Left ventricle myocardium inferior (tissue), 1 donor: ENCODE measurements at places on chromosomes 2 and 18. TPM values are rescaled to one million over a fixed set of nuclear protein-coding genes. Genes with fewer than 3 reads are reported as not detected.

- DNase-seq, result no peak
These were observed 36.6 kb upstream of the PRLH start for GRCh38 chr2:237529452-237530402.

GRCh38 chr18:48838921-48839818 lies 111.6 kb downstream of the SMAD7 start:
- DNase-seq, result no peak

DNA sequence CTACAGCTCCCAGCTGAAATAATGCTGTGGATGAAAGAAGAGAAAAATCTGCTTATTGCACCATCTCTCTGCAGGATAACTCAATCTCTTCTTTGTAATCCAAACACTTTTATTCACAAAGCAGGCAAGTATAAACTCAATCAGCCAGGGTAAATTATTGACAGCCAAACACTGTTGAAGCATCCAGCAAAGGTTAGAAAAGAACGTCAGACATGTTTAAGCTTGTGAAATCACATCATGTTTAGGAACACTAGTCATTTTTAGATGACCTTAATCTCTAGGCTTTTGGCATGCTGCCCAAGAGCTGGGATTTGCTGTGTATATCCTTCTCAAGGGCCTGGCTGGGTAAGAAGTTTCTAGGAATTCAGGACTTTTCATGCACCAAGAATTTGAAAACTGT lies 1148.1 kb upstream of the FANCL start:
- DNase-seq, result no peak

DNA sequence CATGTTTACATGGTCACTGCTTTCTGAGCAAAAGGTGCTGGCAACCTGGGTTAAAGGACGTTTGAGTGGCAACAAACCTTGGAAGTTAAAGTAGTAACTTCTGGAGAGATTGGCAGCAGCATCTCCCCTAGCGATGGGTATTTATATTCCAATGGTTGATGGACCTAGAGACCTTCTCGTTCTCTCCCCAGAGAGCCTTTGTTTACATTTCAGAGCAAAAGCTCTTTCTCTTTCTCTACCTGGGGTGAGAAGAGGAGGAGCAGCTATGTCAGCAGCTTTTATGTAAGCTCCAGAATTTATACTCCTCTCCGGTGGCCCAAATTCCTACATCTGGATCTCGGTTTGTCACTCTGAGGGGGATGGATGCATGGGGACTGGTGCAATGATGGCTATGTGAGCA lies 213.7 kb upstream of the ARL4C start:
- DNase-seq, result no peak

The ATRAID gene
- total RNA-seq, result 121 TPM

The AQP12B gene
- not detected for total RNA-seq

GRCh38 chr2:71299507-71299906 lies 32.1 kb upstream of the ZNF638 start:
- DNase-seq, result no peak

- DNase-seq, result no peak
These were observed 31.6 kb upstream of the TWIST2 start for GRCh38 chr2:238816291-238816690.

DNA sequence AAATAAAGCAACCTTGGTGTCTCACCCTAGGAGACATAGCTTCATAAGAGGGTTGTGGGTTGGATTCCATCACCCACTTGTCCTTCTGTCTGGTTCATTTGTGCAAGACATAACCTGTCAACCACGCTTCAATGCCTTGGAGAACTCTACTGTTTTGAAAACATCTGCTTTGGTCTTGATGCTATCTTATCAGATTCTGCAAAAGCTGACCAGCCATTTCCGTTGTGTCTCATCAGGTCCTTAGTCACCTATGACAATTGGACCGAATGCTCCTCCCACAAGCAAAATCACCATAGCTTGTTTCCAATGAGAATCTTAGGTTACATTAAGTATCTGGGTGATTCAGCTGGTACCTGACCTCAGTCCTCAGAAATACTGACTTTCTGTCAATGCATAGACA lies 35.4 kb downstream of the STAT4 start:
- DNase-seq, result no peak

The CHPF gene
- 104 TPM for total RNA-seq

DNA sequence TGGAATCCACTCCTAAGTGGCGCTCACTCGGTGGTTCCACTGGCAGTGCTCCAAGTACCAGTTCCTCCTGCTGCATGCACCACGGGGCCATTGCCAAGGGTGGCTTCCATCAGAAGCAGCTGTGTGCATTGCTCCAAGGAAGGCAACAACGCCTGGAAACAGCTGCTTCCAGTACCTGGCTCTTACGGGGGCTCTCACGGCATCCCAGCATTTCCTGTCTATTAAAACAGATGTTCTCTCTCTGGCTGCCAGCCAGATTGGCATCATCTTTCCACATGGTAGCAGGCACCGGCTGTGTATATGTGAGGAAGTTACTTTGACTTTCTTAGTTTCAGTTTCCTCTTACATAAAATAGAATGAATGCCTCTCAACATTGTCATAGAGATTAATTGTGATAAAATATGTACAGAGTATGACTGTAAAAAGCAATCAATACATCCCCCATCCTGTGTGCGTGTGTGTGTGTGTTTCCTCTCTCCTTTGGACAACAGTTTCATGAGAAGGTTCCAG lies 84.9 kb downstream of the CMPK2 start:
- DNase-seq, result peak; percentile 55

DNA sequence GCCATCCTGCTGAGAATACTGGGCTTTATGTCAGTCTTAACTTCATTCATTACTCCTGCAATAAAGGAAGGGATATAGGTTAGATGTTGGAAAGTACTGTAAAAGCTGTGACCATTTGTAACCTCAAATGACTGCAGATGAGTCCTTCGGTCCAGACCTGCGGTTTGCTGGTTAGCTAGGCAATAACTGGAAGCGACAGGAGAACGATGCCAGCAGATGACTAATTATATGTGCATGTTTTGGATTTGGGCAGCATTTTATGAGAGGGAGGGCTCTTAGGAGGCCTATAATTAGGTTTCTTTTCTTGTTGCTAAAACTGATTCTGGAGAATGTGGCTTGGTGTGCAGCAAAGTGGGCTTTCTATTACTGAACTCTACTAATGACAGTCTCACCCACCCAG lies 205.6 kb downstream of the TMEM182 start:
- no peak for DNase-seq

The GALM gene
- 14.4 TPM for total RNA-seq

The NAT8 gene
- total RNA-seq, result not detected

DNA sequence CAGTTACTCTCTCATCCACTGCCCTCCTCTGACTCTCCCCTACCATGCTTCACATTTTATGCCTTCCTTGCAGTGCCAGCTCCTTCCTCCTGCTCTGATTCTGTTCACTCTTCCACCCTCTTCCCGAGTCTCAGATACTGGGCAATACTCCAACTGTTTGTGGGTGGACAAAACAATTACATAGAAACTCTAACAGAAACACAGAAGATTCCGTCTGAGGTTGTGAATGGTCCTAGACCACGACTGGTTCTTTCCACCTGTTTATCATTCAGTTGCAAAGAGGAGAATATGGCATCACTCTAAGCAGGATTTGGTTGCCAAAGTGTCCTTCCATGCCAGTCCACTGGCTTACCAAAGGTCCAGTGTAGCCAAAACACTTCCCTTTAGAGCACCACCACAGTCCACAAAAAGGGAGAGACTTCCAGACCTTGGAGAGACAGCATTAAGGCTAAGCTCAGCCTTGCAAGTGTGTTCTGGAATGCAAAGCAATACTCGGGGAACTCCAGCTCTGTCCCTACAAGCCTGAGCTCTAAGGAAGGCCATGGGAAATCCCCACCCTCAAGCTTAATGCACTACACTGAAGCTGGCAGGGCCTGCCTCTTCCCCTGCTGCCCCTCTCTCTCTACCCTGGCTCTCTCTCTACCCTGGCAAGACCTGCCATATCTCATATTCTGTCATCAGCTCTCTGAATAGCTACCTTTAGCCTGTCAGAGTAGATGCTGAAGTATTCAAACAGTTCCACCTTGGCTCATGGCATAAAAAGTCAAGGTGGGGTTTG lies 33.6 kb upstream of the RND3 start:
- no peak for DNase-seq

The C2orf78 gene
- total RNA-seq, result not detected

DNA sequence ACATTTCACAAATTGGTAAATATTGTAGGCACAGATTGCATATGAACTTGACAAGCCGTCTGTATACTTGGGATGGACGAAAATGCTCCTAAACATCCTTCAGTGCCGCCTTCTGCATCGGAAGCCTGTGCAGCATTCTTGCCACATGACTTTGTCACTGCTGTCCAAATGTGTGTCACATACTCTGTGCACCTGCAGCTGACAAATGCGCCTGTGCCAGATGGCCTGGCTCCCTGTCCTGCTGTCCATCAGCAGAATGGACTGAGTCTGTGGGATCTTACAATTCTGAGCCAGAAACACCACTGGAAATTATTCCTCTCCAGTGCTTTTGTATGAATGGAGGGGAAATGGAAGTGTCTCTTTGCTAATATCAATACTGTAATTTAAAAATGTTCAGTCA lies 89.9 kb downstream of the DCDC2C start:
- peak; percentile 24 for DNase-seq

DNA sequence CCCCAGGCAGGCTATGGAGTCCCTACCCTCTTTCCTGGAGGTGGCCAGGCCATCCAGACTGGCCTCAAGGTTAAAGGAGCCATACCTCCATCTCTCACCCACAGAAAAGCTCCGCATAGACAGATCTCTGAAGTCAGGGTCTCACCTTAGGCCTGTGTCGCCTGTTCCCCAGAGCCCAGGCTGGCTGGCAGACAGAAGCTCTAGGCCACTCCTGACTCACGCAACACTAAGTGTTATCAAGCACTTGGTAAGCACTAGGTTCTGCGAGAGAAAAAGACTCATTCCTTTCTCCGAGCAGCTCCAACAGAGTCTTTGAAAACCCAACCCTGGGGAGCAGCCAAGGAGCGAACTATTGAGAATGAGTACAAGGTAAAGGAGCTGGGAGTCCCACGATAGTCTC lies 6.1 kb downstream of the SMAD7 start:
- DNase-seq, result no peak

GRCh38 chr2:46187112-46187618 lies 110.0 kb upstream of the EPAS1 start:
- no peak for DNase-seq

- no peak for DNase-seq
These were observed 199.8 kb downstream of the KCNE4 start for GRCh38 chr2:223251656-223252229.

DNA sequence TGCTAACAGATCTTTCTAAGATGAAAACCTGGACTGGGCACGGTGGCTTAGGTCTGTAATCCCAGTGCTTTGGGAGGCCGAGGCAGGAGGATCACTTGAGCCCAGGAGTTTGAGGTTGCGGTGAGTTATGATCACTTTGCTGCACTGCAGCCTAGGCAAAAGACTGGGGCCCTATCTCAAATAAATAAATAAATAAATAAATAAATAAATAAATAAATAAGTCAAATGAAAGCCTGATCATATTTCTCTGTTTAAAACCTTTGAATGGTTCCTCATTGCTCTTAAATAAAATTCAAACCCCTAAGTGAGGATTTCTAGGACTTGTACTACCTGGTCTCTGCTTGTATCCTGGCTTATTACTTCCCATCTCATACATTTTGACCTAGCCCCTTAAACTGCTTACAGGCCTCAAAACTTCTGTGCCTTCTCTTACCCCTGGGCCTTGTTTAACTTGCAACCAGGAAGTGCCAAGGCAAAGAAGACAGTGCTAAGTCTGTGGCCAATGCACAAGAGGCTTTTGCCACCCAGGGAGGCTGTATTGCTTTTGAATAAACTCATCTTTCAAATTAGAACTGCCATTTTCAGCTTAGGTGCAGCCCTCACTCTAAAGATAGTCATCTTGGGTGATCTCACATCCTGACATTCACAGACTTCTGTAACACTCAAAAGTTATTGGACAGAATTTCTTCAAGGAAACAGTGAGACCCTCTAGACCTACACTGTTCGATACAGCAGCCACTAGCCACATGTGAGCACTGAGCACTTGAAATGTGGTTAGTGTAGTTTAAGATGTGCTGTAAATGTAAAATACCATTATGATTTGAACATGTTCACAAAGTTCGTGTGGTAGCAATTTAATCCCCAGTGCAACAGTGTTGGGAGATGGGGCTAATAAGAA lies 73.7 kb downstream of the POLE4 start:
- no peak for DNase-seq

The C1D gene
- 19.5 TPM for total RNA-seq

DNA sequence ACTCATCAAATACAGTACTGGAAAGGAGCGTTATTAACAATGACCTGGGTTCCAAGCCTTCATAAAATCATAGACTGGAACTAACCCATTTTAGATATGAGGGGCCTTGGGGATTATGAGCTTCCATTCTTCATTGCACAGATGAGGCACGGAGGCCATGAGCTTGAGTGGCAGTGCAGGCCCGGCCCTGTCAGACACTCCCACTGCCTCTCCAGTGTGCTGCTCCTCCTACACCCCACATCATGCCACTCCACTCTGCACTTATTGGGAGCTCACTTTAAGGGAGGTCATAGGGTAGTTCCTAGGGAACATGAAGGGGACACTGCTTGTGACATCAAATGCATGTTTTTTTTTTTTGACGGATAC lies 77.9 kb downstream of the TSN start:
- no peak for DNase-seq

The SCYGR6 gene
- not detected for total RNA-seq

- no peak for DNase-seq
These were observed 49.7 kb downstream of the RRM2 start for GRCh38 chr2:10172033-10172871.

GRCh38 chr2:157185476-157186227 lies 71.9 kb upstream of the GALNT5 start:
- DNase-seq, result no peak

The SIX2 gene
- total RNA-seq, result 0.91 TPM

The IL1A gene
- not detected for total RNA-seq

The IL36B gene
- total RNA-seq, result not detected

The INHBB gene
- total RNA-seq, result 3.2 TPM

GRCh38 chr2:219457784-219458369 lies 23.2 kb downstream of the SPEG start:
- DNase-seq, result no peak

DNA sequence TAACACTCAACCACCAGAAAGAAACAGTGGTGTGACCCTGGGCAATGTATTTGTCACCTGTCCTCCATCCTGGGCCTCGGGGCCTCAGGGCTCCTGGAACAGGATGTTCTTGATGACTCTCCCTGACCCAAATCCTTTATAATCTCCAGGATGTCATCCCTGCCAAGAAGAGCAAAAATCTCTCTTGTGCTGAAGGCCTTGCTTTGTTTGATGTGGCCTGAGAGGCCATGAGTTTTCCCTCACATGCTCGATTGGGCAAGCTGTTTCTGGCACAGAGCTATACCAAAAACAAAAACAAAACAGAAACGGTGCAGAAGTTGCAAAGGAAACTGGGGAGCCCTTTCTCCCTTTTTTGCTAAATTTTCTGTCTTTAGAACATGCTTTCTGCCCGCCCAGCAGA lies 35.7 kb upstream of the ST3GAL5 start:
- DNase-seq, result peak; percentile 59

DNA sequence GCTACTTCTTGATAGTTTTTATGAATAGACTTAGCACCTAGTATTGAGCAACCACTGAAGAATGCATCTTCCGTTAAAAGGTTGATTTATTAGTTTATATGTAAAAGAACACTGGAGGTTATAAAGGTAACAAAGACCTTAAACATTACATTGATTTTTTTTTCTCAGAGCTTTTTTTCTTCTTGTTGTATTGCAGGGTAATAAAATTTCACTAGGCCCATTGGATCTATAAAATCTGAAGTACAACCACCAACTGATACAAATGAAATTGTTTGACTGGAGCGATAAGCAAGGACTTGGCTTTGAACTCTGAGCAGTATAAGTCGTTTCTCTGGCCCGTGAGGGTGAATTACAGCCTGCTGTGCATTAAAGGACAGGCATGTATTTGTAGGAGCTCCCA lies 344.0 kb downstream of the LRRTM1 start:
- no peak for DNase-seq

- peak; percentile 46 for DNase-seq
These were observed 21.5 kb upstream of the ZNF532 start for GRCh38 chr18:58842978-58843687.
